Activated CD8-positive, alpha-beta memory T cell treated with anti-CD3 and anti-CD28 coated beads for 1 hour (primary cell): ENCODE measurements at places on chromosomes 3 and 15.

DNA sequence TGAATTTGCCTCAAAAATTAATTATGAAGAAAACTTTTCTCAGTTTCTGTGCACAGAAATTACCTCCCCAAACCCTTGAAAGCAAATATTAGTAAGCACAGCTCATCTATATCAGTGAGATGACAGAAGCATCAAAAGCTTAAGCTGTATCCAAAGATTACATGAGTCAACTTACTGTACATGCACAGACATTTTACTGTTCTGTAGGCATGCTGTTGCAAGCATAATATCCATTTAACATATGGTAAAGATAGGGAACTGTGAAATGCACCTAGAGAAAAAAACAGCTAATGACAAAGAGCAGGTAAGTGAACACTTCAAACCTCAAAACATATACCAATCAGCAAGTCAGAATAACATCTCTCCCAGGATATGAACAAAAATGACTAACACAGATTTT is 20.9 kb downstream of the SHOX2 start:
- no peak for DNase-seq

DNA sequence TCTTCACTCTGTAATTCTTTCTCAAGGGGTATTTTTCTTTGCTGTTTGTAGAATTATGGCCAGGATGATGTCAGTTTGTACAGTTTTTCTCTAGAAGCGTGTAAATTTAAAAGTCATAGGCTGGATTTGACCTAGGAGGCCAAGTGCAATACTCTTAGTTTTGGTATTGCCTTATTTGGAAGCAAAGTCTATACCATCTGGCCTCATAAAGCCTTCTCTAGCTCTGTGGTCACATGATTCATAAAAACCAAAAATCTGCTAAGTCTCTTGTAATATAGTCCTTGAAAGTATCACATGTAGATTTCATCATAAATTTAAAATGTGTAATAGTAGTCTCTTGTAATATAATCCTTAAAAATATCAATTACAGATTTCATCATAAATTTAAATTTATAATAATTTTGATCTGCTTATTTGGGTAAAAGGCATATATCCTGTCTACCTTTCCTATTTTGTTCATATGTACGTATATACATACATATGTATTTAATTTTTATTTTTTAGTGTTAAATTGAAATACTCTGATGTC is 25.6 kb downstream of the TEX9 start:
- no peak for DNase-seq

GRCh38 chr3:124117486-124117885 is 125.6 kb upstream of the ROPN1 start:
- DNase-seq: no peak

GRCh38 chr15:31905054-31905453 is 125.3 kb upstream of the CHRNA7 start:
- no peak for DNase-seq

- no peak for DNase-seq
These were observed 893.0 kb downstream of the DIPK2A start for GRCh38 chr3:144864646-144865045.

- DNase-seq: no peak
These were observed 545.0 kb downstream of the SI start for GRCh38 chr3:164533275-164533674.

DNA sequence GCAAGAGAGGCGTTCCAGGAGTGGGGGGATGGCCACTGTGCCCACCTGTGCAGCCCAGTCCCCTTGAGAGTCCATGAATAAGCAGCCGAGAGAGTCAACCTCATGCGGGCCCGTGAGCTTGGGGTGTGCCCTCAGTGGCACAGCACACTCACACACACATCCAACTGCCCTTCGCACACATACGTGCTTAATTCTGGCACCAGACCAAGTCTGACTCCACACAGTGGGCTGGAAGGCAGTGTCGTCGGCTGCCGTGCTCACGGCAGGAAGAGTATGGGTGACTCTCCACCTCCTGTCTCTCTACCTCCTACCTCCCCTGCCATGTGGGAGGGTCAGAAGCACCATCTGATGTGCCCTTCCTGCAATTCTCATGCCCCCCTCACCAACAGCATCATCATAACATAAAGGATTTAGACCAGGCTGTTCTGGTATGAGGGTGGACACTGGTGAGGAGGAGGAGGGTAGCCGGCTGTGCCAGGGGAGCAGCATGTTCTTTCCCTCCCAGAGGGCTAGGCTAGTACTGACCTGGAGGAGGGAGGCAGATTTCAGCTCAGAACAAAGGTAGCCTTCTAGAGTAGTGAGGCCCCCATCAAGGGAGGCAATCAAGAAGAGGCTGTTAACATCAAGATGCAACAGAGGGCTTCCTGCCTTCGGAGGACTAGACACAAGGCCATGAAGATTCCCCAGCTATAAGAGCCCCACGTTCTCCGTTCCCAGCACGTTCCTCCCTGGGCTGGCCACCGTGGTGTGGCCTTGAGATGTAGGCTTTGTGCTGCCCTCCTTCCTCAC is 5.3 kb upstream of the STRA6 start:
- DNase-seq: no peak

DNA sequence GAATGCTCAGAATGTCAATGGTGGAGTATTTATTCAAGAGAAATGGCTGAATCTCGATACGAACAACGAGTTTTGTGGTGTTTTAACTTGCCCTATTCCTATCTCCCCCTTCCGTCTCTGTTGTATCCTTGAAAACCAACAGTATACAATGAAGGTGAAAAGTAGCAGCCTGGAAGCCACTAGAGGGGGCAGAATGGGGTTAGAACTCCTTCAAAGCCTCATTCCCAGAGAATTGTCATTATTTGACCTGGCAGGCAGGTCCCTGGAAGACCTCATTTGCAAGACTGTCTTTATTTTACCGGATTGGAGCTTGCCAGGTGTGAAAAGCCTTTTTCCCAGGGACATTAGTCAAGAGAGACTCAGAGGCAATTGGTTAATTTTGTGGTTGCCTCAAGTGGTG is 139.4 kb downstream of the LRRC28 start:
- no peak for DNase-seq

DNA sequence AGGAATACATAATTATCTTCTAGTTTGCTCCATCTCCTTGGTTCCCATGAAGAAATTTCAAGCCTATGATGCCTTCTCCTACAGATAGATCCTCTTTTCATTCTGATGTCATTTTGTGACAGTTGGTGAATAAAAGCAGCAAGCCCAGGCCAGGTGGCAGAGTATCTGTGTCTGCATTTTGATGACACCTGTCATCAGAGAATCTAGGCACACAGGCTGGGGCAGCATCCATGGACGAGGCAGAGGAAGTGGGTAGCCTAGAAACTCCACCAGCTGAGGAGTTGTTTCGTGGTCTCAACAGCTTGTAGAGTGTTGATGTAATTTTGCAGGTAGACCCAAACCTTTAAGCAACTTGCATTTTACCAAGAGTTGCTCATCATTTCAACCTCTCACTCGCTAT is 269.8 kb downstream of the FEZF2 start:
- no peak for DNase-seq

DNA sequence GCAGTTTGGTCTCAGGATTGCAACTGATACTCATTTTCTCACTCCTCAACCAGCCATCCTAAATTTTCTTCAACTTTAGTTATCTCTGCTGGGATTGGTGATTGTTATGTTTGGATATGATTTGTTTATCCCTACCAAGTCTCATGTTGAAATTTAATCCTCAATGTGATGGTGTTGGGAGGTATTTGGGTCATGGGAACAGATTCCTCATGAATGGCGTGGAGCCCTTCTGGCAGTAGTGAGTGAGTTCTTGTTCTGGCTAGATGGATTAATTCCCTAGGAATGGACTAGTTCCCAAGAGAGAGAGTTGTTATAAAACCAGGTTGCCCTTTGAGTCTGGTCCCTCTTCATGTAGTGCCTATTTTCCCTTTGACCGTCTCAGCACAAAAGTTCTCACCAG is 399.9 kb downstream of the SQOR start:
- DNase-seq: no peak

DNA sequence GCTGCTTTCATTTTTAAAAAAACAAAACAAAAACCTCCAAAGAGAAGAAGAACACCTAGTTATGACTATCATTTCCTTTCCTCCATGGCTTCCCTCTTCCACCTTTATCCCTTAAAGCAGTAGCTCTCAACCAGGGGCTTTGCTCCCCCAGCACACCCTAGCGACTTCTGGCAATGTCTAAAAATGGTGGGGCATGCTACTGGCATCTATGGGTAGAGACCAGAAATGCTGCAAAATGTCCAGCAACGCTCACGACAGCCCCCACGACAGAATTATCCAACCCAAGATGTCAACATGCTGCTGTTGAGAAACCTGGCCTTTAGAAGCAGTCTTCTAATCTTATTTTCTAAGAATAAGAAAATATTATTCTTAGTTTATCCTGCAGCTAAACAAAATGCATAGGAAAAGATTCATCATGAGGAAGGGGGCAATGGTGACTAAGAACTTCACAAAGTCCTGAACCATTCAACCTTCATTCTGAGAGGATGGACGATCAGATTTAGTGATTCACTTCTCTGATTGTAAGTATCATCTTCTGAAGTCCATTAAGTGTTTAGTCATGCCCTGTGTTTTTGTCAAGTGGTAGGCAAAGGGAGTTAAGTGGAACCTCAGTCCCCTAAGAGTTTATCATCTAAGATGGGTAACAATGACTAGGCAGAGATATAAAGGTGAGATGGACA is 81.7 kb downstream of the CCNL1 start:
- no peak for DNase-seq

GRCh38 chr15:69648212-69648611 is 195.6 kb downstream of the RPLP1 start:
- no peak for DNase-seq

- DNase-seq: no peak
These were observed 281.7 kb downstream of the XXYLT1 start for GRCh38 chr3:194989241-194989640.

GRCh38 chr3:125591116-125591760 is 4.1 kb downstream of the OSBPL11 start:
- no peak for DNase-seq

GRCh38 chr3:43159131-43159875 is 53.4 kb upstream of the POMGNT2 start:
- no peak for DNase-seq

GRCh38 chr15:36161108-36161507 is 418.3 kb upstream of the CDIN1 start:
- DNase-seq: no peak

GRCh38 chr15:63466378-63467192 is 37.8 kb upstream of the USP3 start:
- DNase-seq: peak; percentile 27

DNA sequence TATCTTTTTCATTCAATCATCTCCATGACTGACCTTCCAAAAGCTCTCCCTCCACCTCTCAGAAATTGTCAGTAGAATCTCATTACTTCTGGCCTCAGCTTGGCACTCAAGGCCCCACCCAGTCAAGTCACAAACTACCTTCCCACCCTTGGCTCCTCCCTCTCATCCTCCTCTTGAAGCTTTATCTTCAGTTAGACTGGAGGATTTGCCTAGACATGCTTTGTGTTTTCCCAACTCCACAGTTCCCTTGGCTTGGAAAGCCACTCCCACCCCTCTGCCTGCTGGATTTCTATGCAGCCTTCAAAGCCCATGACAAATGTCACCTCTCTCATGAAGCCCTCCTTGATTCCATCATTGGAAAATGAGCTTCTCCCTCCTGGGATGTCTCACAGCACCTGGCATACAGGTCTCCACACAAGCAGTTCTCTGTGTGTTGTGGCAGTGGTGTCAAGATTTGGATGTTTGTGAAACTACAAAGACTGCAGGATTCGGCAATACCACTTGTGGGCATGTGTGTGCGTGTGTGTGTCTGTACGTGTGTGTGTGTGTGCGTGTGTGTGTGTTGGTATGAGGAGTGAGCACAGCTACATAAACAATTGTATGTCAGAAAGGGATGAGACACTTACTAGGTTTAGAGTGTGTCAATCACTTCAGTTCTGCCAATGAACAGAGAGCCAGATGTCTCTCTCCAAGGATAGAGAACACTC is 45.3 kb upstream of the VPS8 start:
- DNase-seq: no peak

GRCh38 chr3:97021778-97022177 is 207.4 kb downstream of the EPHA6 start:
- DNase-seq: no peak

GRCh38 chr15:64772488-64772887 is 2.9 kb downstream of the RBPMS2 start:
- DNase-seq: no peak

GRCh38 chr3:141011997-141012262 is 39.2 kb upstream of the SPSB4 start:
- no peak for DNase-seq

GRCh38 chr3:186277268-186277909 is 84.6 kb downstream of the DGKG start:
- no peak for DNase-seq

DNA sequence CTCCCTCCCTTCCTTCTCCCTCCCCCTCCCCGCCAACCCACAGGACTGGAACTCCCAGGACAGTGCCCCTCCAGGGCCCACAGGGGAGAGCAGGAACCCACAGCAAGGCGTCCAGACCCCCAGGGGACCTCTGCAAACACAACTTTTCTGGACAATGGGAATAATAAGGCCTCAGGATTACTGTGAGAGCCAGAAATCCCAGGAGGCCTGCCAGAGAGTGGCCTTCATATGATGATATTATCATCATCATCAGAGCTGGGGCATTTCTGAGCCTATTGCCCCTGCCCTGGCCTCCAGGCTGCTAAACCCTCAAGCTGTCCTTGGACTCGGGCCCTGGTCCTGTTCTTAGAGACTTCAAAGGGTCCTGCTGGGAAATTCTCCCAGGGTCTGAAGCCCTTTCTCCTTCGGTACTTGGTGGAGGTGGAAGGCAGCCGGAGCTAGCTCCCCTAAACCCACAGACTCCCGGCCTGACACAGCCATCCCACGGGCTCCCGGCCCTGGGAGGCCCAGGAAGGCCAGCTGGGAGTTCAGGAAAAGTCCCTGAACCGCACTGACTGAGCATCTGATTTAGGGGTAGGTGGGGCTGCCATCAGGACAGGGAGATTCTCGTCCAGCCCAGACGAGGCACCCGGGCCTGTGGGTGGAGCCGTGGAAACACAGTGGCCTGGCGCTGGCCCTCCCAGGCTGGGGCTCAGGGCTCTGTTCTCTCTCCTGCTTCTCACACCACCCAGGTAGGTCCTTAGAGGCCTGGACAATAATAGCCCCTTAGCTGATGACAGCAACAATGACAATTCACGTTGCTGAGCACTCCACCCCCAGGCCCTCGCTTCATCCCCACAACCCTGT is 4.9 kb downstream of the CALML4 start:
- DNase-seq: no peak

- no peak for DNase-seq
These were observed 70.0 kb downstream of the UBE3A start for GRCh38 chr15:25368850-25369249.

DNA sequence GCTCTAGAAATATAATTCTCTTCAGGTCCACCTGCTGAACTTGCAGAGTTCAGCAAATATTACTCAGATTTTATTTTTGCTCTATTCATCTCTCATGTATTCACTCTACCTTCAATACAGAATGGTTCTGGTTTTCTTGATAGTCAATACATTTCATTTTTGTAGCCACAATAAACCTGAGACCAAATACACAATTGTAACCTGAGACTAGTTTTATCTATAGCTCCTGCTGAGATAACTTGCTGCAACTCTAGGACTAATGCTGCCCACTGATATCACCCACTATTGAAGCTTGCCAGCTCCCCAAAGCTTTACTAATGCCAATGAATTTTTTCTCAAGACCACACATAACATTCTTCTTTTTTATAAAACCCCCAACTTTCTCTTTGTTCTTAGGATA is 229.3 kb downstream of the NSUN3 start:
- DNase-seq: no peak

- no peak for DNase-seq
These were observed 654.1 kb downstream of the EDEM1 start for GRCh38 chr3:5841599-5841998.

- DNase-seq: no peak
These were observed 128.2 kb upstream of the OSTN start for GRCh38 chr3:191070762-191071403.
